Progenitor cell of endocrine pancreas (in vitro differentiated cells): ENCODE measurements at places on chromosomes 12 and 14. TPM values are rescaled to one million over a fixed set of nuclear protein-coding genes. Genes with fewer than 3 reads are reported as not detected.

- peaks cover 27% of the 10 kb centered on the region for H3K27me3 ChIP-seq
- no peak for DNase-seq
- H3K4me1 ChIP-seq: peaks cover 10% of the 10 kb centered on the region
These were observed 153.6 kb upstream of the ARID2 start for GRCh38 chr12:45575823-45576475.

GRCh38 chr14:51743588-51744000 lies 91.9 kb downstream of the FRMD6 start:
- DNase-seq: no peak
- H3K27ac ChIP-seq: no peak overlapping the region
- H3K36me3 ChIP-seq: no peaks in the 10 kb centered on the region
- no peaks in the 10 kb centered on the region for H3K4me1 ChIP-seq

- peaks cover 2% of the 10 kb centered on the region for H3K4me1 ChIP-seq
- H3K4me3 ChIP-seq: no peak overlapping the region
- H3K27ac ChIP-seq: no peak overlapping the region
- H3K36me3 ChIP-seq: no peaks in the 10 kb centered on the region
These were observed 357.5 kb downstream of the FSCB start for GRCh38 chr14:44149597-44149996.

- peaks cover 2% of the 10 kb centered on the region for H3K36me3 ChIP-seq
- H3K4me1 ChIP-seq: peaks cover 3% of the 10 kb centered on the region
- H3K27ac ChIP-seq: no peak overlapping the region
- H3K4me3 ChIP-seq: no peak overlapping the region
- DNase-seq: no peak
These were observed 970.4 kb upstream of the TMEM132C start for GRCh38 chr12:127296591-127296990.

DNA sequence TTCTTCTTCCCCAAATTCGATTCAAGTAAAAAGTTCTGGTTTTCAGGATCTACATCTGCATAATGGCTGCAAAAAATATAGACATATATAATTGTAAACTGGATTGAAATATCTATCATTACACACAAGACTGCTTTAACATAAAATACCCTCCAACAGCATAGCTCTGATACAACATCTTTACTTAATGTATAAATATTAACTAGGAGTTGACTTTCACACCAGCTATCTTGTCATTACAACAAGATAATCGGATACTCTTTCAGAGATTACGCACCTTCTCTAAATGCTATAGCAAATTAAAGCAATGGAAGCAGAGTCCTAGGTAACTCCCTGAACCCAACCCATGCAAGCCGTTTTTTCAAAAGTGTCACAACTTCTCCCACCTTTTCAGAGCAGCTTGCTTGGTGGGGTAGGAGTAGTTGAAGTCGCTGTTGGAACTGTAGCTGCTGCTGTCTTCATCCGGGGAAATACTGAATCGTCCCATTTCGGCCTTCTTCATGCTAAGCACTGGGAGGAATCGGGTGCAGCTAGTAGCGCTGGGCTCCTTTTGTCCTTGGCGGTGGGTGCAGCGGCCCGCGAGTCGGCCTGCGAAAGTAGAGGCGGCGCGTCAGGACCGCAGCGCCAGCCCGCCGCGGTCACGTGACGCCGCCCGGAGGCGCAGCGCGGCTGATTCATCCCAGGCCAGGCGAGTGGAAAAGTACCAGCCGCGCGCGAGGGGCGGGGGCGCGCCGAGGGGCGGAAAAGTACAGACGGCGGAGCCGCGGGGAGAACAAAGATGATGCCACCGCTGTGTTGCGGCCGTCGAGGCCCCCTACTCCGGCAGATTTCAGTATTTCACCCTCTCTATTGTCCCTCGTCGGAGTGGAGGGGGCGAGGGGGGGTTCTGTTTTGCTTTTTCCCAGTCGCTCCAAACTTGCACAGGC lies 1.5 kb downstream of the SLC38A2 start:
- peak; percentile 88 for DNase-seq
- H3K4me1 ChIP-seq: peaks cover 58% of the 10 kb centered on the region
- H3K27ac ChIP-seq: peak overlapping the region; percentile 99
- no peaks in the 10 kb centered on the region for H3K27me3 ChIP-seq
- peak overlapping the region; percentile 99 for H3K4me3 ChIP-seq
- peaks cover 38% of the 10 kb centered on the region for H3K36me3 ChIP-seq

SMCO2 gene
- total RNA-seq: 1.4 and 1.6 TPM in 2 replicates

DNA sequence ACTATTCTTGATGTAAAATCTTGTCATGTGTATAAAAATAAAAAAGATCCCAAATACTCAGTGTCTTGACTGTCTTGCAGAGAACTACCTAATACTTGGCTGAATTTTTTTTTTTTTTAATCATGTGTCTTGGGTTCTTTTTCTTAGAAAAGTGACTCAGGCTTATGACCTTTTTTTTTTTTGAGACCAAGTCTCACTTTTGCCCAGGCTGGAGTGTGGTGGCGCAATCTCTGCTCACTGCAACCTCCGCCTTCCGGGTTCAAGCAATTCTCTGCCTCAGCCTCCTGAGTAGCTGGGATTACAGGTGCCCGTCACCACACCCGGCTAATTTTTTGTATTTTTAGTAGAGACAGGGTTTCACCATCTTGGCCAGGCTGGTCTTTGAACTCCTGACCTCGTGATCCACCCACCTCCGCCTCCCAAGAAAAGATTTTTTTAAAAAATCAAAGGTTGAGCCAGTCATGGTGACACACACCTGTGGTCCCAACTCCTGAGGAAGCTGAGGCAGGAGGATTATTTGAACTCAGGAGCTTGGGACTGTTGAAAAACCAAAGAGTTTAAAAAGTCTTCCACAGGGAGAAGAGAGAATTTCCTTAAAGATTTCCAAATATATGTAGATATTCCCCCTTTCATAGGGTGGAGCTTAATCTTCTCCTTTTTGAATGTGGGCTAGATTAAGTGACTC lies 17.7 kb upstream of the TDG start:
- H3K4me3 ChIP-seq: no peak overlapping the region
- H3K27ac ChIP-seq: peak overlapping the region; percentile 88
- H3K36me3 ChIP-seq: peaks cover 44% of the 10 kb centered on the region
- H3K27me3 ChIP-seq: no peaks in the 10 kb centered on the region

GRCh38 chr14:68548194-68549076 lies 244.4 kb downstream of the ZFP36L1 start:
- H3K4me1 ChIP-seq: peaks cover 18% of the 10 kb centered on the region
- no peaks in the 10 kb centered on the region for H3K36me3 ChIP-seq
- DNase-seq: no peak
- H3K27me3 ChIP-seq: no peaks in the 10 kb centered on the region
- no peak overlapping the region for H3K4me3 ChIP-seq

GLIPR1 gene
- total RNA-seq: 0.22 and 0.33 TPM in 2 replicates

DNA sequence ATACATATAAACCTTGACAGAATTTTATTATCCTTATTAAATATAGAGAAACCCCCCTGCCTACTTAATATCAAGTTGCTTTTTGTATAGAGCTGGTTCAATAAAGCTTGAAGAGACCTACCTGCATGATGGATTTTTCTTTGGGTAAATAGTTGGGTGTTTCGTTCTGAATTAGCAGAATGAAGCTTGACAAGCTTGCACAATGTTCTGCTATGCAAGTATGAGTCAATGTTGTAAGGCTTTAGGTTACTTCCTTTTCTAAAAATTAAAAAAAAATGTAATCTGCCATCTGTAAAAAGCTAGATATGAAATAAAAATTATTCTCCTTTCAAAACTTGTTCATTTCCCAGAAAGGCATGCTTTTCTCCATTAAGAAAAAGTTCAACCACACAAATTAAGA lies 1662.6 kb upstream of the SEL1L start:
- H3K36me3 ChIP-seq: no peaks in the 10 kb centered on the region
- H3K4me3 ChIP-seq: no peak overlapping the region
- no peaks in the 10 kb centered on the region for H3K4me1 ChIP-seq
- H3K27ac ChIP-seq: no peak overlapping the region

DNA sequence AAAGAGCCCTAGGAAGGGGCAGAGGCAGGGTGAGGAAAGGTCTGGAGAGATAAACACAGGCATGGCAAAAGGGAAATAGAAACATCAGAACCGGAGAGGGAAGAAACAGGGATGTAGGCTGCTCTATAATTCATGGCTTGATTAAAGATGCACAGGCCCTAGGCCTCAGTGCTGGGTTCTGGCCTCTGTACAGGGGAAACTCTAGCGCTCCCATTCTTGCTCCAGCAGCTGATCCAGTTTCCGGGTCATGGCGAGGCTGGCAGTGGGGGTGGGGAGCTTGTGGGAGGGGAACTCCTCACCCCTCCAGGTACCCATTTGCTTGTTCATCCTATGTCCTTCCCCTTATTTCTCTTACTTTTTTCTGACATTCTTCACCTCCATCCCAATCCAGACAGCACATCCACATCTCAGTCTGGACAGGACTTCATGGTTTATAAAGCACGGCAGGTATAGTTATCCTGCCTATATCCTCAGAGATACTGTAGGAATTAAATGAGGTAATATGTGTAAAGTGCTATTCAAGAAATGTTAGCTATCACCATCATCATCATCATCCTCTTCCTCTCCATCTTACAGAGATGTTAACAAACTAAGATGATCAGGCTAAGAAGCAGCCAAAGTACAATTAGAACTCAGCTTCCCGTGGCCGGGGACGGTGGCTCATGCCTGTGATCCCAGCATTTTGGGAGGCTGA lies 8.0 kb upstream of the GPR84 start:
- peaks cover 9% of the 10 kb centered on the region for H3K36me3 ChIP-seq
- H3K4me1 ChIP-seq: peaks cover 8% of the 10 kb centered on the region
- no peak overlapping the region for H3K4me3 ChIP-seq
- no peak overlapping the region for H3K27ac ChIP-seq

DNA sequence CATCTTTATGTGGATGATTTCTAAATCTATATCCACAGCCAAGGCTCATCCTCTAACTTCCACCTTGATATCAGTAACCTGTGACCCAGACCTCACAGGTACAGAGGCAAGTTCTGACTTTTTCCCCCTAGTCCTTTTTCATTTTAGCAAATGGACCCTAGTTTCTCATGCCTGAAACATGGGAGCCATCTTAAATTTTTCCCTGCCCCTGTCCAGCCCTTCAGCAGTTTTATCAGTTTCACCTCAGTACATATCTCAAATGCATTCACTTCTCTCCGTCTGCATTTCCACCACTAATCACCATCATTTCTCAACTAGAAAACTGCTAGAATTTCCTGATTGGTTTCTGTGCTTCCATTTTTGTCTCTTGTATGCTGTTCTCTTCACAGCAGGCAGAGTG lies 79.3 kb downstream of the DIP2B start:
- peaks cover 18% of the 10 kb centered on the region for H3K4me1 ChIP-seq
- no peak overlapping the region for H3K27ac ChIP-seq
- no peak for DNase-seq
- peaks cover 1% of the 10 kb centered on the region for H3K36me3 ChIP-seq

GRCh38 chr14:101508948-101509729 lies 52.2 kb upstream of the DIO3 start:
- no peak overlapping the region for H3K4me3 ChIP-seq
- H3K27me3 ChIP-seq: peaks cover 14% of the 10 kb centered on the region
- H3K27ac ChIP-seq: no peak overlapping the region
- H3K36me3 ChIP-seq: no peaks in the 10 kb centered on the region
- DNase-seq: no peak

LRRK2 gene
- 0.49 and 0.72 TPM in 2 replicates for total RNA-seq

DNA sequence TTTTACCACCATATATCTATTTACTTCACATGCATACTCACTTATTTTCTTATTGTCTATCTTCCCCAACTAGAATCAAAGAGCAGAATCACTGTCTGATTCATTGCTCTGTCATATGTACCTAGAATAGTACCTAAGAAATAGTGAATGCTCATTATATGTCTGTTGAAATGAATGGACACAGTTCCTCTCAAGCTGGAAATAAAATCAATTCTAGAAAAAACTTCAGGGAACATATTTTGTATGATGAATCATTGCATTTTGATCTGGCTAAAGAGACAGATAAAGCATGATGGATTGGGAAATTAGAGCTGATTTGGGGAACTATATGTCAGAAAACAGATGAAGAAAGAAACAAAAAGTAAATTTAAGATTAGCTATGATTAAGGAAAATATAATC lies 623.3 kb downstream of the C12orf50 start:
- H3K4me3 ChIP-seq: no peak overlapping the region
- no peaks in the 10 kb centered on the region for H3K27me3 ChIP-seq
- DNase-seq: no peak
- no peaks in the 10 kb centered on the region for H3K4me1 ChIP-seq
- H3K36me3 ChIP-seq: no peaks in the 10 kb centered on the region

DNA sequence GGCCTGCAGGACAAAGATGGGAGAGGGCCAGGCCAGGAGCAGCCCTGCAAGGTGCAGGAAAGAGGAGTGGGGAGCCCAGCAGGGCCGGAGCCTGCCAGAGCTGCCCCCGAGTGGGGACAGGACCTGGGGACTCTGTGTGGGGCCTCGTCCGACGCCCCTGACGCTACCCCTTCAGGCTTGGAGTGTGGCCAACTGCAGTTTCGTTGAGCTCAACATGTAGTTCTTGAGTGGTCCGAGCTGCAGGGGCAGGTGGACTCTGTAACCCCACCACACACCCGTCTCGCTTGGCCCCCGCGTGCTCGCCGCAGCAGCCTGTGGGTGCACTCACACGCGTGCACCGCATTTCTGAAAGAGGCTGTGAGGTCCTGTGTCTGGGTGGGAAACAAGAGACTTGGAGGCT lies 2.0 kb downstream of the ASPG start:
- H3K27me3 ChIP-seq: peaks cover 19% of the 10 kb centered on the region
- H3K4me1 ChIP-seq: peaks cover 10% of the 10 kb centered on the region
- H3K4me3 ChIP-seq: no peak overlapping the region
- DNase-seq: no peak
- no peaks in the 10 kb centered on the region for H3K36me3 ChIP-seq
- H3K27ac ChIP-seq: peak overlapping the region; percentile 73

- H3K4me1 ChIP-seq: no peaks in the 10 kb centered on the region
- H3K27me3 ChIP-seq: peaks cover 16% of the 10 kb centered on the region
- H3K4me3 ChIP-seq: no peak overlapping the region
These were observed 52.0 kb downstream of the CRACR2A start for GRCh38 chr12:3700861-3701260.

SLC6A13 gene
- 0.60 and 0.98 TPM in 2 replicates for total RNA-seq

CPNE6 gene
- total RNA-seq: not detected in 2 replicates

GRCh38 chr12:58443273-58443980 lies 476.9 kb downstream of the LRIG3 start:
- DNase-seq: no peak
- no peak overlapping the region for H3K27ac ChIP-seq
- H3K4me1 ChIP-seq: peaks cover 3% of the 10 kb centered on the region
- no peak overlapping the region for H3K4me3 ChIP-seq
- H3K36me3 ChIP-seq: no peaks in the 10 kb centered on the region

SLCO1A2 gene
- 14.1 and 14.7 TPM in 2 replicates for total RNA-seq

KRT78 gene
- not detected in 2 replicates for total RNA-seq

- no peak overlapping the region for H3K4me3 ChIP-seq
- H3K27me3 ChIP-seq: no peaks in the 10 kb centered on the region
- H3K36me3 ChIP-seq: peaks cover 24% of the 10 kb centered on the region
- H3K27ac ChIP-seq: no peak overlapping the region
- no peaks in the 10 kb centered on the region for H3K4me1 ChIP-seq
These were observed 33.6 kb downstream of the UBR7 start for GRCh38 chr14:93240678-93241000.

DNA sequence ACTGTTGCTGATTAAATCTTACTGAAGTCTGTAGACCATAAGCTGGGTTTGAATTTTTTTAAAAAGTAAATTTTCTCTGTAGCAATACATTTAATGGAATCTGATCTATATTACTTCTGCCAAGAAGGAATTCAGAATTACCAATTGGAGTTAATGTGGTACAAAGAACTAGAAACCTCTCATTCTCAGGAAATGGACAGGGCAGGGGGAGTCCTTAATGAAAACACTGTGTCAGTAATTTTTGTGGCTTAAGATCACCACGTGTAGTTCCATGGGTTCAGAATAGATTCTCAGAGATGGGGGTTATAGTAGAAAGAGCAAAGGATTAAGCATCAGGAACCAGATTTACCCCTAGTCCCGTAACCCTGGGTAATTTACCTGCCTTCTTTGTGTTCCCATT lies 30.3 kb downstream of the FBXL14 start:
- H3K27me3 ChIP-seq: peaks cover 22% of the 10 kb centered on the region
- no peaks in the 10 kb centered on the region for H3K36me3 ChIP-seq
- H3K4me3 ChIP-seq: no peak overlapping the region
- DNase-seq: no peak
